ENCODE measurements at places on chromosomes 5 and 9.
A peak's percentile ranks its signal among the peaks of the same experiment; 100 is the strongest.

DNA sequence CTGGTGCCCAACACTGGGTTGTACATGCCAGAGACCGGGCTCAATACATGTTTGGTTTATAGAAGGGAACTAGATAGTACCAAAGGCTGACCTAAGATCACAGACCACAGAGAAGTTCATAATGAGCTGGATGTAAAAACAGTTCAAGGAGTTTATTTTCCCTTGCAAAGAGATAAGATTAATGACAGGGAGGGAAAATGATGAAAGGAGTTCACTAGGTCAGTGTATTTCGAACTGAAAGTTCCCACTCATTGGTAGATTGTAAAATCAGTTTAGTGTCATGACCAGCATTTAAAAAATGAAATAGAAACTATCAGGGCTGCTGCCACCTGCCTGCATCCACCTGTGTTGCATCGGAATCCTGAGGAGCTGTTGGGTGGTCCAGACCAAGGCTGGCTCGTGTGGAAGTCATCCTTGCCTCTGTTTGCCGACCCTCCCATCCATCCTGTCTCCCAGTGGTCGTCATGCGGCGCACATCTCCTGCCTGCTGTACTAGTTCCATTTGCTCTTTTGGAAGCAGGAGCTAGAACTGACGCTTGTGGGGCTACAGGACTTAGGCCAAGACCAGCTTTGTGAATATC lies 21.1 kb downstream of the TBC1D2 start:
- no peak overlapping the region for H3K4me3 ChIP-seq
- H3K27ac ChIP-seq = no peak overlapping the region
- H3K27me3 ChIP-seq = no peaks in the 10 kb centered on the region
- H3K4me1 ChIP-seq = no peaks in the 10 kb centered on the region

- no peak for DNase-seq
- no peak overlapping the region for H3K27ac ChIP-seq
- peaks cover 75% of the 10 kb centered on the region for H3K4me1 ChIP-seq
Measured at GRCh38 chr5:170307575-170308465, 10.2 kb upstream of the LCP2 start.

DNA sequence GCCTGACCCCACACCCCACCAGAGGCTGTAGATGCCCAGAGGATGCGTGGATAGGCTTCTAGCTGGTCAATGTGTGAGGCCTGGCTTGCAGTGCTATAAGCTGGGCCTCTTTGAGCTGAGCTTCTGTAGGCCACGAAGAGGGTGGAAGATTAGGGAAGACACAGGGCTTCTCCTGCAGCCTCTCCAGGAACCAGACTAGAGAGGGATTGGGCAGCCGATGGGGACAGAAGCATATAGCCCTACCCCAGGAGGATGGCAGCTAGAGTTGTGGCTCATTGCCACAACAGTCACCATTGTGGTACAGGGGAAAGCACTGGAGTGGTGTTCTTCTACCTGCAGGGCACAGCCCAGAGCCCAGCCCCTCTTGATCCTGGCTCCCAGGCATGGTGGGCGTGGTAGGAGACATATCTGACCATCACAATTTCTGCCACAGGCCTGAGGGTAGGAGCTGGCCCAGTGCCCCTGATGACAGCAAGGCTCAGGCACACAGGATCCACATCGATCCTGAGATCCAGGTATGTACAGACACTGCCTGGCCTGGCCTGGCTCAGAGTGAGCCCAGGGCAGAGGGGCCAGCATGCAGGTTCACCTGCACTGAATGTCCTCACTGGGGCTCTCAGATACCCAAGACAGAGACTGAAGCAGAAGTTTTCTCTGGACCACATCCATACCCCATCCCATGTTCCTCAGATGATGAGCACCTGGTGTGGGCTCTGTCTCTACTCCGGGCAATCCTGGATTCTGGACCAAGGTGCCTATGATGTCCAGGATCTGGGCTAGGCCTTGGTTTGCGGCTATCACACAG lies 8.7 kb downstream of the PDLIM4 start:
- DNase-seq = no peak
- H3K36me3 ChIP-seq = no peaks in the 10 kb centered on the region
- no peak overlapping the region for H3K4me3 ChIP-seq
- peaks cover 2% of the 10 kb centered on the region for H3K4me1 ChIP-seq

DNA sequence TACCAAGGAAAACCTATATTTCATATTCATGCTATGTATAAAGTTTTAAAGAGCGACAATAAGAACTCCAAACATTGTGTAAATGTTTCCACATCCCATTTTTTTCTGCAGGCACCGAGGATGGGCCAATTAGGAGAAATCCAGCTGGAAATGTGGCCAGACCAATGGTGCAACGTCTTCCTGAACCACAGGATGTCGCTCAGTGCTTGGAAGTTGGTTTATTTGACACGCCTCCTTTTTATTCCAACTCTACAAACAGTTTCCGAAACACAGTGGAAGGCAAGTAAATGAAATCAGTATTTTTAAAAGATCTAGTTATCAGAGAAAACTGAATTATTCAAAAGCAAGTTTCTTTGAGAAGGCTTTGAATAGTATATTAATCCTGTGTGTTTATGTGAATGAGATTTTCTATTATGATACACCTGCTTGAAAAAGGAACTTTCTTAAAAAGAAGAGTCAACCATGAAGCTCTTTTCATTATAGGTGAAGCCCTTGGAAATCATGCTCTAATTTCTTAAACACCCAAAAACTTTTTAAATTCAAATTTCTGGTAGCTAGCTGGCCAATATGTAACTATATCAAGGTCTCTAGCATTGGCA lies 9.1 kb downstream of the TYRP1 start:
- H3K27ac ChIP-seq = no peak overlapping the region
- H3K4me1 ChIP-seq = no peaks in the 10 kb centered on the region
- no peak for DNase-seq

- H3K27ac ChIP-seq = no peak overlapping the region
- no peaks in the 10 kb centered on the region for H3K4me1 ChIP-seq
- H3K36me3 ChIP-seq = no peaks in the 10 kb centered on the region
- H3K27me3 ChIP-seq = no peaks in the 10 kb centered on the region
- H3K4me3 ChIP-seq = no peak overlapping the region
- DNase-seq = no peak
Measured at GRCh38 chr5:7501061-7501460, 105.1 kb downstream of the ADCY2 start.

- H3K27me3 ChIP-seq = no peaks in the 10 kb centered on the region
- H3K27ac ChIP-seq = no peak overlapping the region
- H3K4me1 ChIP-seq = no peaks in the 10 kb centered on the region
- no peak for DNase-seq
Measured at GRCh38 chr5:112366987-112367386, 52.1 kb downstream of the EPB41L4A start.

GRCh38 chr5:143800715-143801114 lies 11.2 kb upstream of the HMHB1 start:
- H3K27ac ChIP-seq = no peak overlapping the region
- no peaks in the 10 kb centered on the region for H3K27me3 ChIP-seq
- H3K4me1 ChIP-seq = no peaks in the 10 kb centered on the region
- DNase-seq = no peak
- H3K4me3 ChIP-seq = no peak overlapping the region

- no peaks in the 10 kb centered on the region for H3K27me3 ChIP-seq
- H3K36me3 ChIP-seq = no peaks in the 10 kb centered on the region
- no peak overlapping the region for H3K27ac ChIP-seq
- DNase-seq = peak; percentile 3
- no peak overlapping the region for H3K4me3 ChIP-seq
- H3K4me1 ChIP-seq = no peaks in the 10 kb centered on the region
Measured at GRCh38 chr9:110994771-110995241, 43.5 kb downstream of the LPAR1 start.

DNA sequence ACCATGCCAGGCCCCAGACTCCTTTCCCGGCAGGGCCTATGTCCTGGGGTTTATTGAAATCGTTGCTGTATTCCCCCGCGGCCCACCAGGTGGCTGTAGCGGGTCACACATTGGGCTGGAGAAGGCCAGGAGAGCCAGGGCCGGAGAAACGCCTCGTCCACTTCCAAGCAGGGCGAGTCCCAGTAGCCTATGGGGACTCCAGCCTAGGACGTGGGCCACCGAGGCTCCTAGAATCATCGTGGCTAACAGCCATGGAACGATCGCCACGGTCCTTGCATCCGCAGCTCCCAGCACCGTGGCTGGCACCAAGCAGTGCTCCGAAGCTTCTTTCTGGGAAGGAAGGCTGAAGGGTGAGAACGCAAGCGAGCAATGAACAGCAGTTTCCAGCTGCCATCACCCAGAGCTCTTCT lies 87.7 kb downstream of the ENTREP1 start:
- no peaks in the 10 kb centered on the region for H3K27me3 ChIP-seq
- H3K36me3 ChIP-seq = no peaks in the 10 kb centered on the region
- H3K4me3 ChIP-seq = no peak overlapping the region
- no peaks in the 10 kb centered on the region for H3K4me1 ChIP-seq

GRCh38 chr5:157362982-157363381 lies 97.0 kb upstream of the NIPAL4 start:
- H3K27me3 ChIP-seq = no peaks in the 10 kb centered on the region
- H3K4me3 ChIP-seq = no peak overlapping the region
- DNase-seq = no peak
- H3K36me3 ChIP-seq = peaks cover 97% of the 10 kb centered on the region

DNA sequence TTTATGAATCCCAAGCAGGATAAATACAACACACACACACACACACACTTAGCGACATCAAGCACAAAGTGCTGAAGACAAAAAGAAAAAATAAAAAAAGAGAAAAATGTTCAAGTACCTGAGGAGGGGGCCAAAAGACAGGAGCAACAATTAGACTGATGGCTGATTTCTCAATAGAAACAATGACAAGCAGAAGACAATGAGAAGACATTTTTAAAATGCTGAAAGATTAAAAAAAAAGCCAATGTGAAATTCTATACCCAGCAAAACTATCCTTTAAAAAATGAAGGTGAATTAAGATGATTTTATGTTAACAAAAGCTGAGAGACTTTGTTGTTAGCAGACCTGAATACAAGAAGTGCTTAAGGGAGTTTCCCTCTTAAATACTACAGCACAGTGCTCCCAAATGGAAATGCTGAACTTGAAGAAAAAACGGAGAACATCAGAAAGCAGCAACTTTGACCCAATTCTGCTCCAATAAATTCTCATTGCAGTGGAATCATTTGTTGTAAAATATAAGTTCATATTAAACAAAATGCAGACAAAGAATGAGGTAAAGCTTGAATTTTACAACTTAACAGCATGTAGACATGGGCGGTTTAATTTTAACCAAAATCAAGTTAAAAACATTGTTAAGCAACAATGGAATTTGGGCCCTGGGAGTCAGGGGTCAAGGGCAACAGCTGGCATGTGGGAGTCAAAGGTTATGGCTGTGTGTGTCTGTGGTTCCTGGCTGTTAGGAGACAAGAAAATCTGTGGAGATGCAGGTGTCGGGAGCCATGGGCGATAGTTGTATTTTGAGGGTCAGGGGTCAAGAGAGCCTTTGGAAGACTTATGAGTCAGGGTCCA lies 776 bp upstream of the RANBP17 start:
- H3K36me3 ChIP-seq = no peaks in the 10 kb centered on the region
- no peak overlapping the region for H3K4me3 ChIP-seq
- no peak for DNase-seq
- peaks cover 16% of the 10 kb centered on the region for H3K27me3 ChIP-seq

DNA sequence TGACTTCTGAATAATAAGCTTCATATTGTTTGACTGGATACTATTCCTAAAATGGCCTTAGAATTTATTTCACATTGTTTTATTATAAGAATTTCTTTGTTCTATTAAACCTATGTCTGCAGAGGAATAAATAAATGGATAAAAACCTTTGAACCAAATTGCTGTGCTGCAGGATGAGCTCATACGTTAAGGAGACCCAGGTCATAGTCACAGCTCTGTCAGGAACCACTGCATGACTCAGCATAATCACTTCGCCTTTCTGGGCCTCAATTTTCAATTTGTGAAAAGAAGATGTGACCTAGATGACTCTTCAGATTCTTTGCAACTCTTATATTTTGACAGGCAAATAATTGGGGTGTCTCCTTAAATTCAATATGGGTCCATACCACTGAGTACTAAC lies 36.7 kb upstream of the HMHB1 start:
- H3K27ac ChIP-seq = no peak overlapping the region
- no peak for DNase-seq
- H3K4me1 ChIP-seq = no peaks in the 10 kb centered on the region
- H3K27me3 ChIP-seq = no peaks in the 10 kb centered on the region
- H3K36me3 ChIP-seq = no peaks in the 10 kb centered on the region

DNA sequence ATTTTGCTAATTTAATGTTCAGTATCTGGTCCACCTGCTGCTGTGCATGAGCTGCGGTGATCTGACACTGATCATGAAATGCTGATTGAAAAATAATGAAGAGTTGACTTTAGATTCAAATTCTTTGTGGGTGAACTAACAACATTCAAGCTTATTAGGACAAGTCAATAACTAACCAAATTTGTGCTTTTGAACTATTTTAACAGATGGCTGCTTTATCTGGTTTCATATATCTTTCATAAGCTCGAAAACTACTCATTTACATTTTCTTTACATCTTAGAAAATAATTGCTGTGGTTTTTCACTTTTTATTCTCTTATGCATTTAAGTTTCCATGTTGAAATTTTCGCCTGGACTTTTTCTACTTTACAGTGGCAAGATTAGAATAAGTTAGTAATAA lies 274.8 kb upstream of the CCNG1 start:
- no peak overlapping the region for H3K27ac ChIP-seq
- H3K36me3 ChIP-seq = no peaks in the 10 kb centered on the region
- no peak for DNase-seq

DNA sequence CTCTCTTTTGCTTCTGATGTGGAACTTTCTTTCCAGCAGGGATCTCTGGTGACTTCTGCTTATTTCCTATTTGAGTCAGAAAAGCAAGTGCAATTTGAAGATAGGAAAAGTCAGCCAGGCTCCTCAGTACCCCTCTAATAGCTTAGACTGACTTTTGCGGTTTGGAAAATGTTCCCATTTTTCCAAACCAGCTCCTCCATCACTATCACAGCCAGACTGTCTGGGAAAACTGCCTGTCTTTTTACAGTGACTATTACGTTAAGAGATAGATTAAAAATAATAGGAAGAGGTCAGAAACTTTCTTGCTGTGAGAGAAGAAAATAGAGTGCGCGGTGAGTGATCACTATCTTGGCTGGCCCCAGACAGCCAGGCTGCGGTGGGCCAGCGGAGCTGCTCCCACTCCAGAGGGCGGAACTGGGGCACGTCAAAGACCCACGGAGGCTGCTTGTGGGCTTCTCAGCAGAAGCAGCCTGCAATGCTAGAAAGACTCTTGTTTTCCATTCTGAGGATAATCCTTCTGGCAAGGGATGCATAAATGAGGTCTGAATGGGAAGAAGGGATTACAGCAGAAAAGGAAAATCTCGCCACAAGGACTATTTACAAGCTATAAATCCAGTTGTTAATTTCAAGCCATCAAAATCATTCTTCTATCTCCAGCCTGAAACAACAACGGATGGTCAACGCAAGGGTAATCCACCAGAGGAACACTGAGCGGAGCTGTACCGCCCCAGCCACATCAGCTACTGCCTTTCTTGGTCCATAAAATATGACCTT lies 151.0 kb upstream of the MSX2 start:
- DNase-seq = no peak
- H3K27me3 ChIP-seq = no peaks in the 10 kb centered on the region
- H3K4me3 ChIP-seq = no peak overlapping the region
- H3K27ac ChIP-seq = no peak overlapping the region
- no peaks in the 10 kb centered on the region for H3K36me3 ChIP-seq

- DNase-seq = no peak
- no peaks in the 10 kb centered on the region for H3K4me1 ChIP-seq
- H3K4me3 ChIP-seq = no peak overlapping the region
- no peaks in the 10 kb centered on the region for H3K36me3 ChIP-seq
- H3K27me3 ChIP-seq = no peaks in the 10 kb centered on the region
- no peak overlapping the region for H3K27ac ChIP-seq
Measured at GRCh38 chr5:127683008-127683407, 20.2 kb upstream of the CCDC192 start.

Measured in CD4-positive, alpha-beta T cell (primary cell).